ENCODE measurements at places on chromosomes 2 and 18. TPM values are rescaled to one million over a fixed set of nuclear protein-coding genes. Genes with fewer than 3 reads are reported as not detected.

DNA sequence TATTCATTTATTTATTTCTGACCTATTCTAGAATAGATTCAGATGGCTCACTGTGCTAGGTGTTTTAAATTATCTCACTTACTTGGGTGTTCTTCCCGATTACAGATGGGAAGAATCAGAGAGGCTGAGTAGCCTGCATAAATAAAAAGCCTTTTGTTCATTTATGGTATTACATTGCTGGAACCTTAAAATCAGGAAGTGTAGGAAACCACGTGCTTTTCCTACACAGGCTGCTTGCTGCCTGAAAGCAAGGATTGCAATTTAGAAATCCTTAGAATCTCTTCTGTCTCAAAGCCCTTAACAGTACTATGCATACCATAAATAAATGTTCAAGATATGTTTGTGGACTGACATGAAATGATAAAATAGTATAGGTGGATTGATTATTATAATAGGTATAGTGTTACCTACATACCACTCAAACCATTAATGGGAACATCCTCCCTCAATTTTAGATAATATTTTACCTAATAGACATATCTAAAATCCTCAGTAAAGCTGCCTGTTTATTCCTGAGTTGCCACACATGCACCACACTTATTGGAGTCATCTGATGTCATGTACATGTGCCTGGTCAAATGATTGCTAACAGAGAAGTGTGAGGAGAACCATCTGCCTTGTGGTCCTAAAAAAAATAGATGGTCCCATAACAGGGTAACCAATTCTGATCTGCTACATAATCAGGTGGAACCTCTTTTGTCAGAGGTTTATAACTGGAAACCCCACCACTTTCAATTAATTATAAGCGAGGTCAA, 73.5 kb upstream of the C2orf15 start:
- no peak for DNase-seq

BOLA3 gene
- 20.2 TPM for total RNA-seq

MAPRE3 gene
- 3.2 TPM for total RNA-seq

DNA sequence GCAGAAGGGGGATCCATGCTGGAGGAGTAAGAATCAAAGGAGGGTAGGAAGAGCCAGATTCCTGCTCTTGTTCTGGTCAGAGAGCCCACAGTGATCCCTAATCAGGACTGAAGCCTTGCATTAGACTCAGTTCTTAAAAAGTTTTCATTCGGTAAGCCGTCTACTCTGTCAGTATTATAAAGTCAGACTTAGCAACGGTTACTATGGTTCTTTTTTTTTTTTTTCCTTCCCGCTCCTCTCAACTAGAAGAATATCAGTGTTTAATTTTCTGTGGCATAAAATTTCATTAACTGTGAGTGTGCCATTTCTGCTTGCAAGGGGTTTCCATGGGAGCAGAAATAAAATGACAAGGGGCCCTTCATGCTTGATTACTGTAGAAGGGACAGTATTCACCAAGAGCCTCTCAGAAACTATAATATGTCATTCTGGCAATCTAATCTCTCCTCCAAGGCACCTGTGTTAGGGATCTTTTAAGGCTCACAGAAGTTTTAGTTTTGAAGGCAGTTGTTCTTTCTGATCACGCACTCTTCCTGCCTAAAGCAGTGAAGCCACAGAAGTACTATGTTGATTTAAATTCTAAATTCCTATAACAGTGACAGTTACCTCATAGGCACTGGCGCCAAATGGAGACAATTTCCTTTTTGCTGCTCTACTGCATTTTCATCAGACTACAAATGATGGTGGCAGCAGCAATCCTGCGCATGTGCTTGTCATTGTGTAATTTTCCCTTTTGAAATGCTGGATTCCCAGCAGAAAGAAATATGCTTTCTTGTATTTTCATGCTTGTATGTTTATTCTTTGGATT, 57.0 kb downstream of the OSBPL6 start:
- DNase-seq, result no peak

- no peak for DNase-seq
Observed at GRCh38 chr18:40782453-40783130, 1172.4 kb upstream of the PIK3C3 start.

DNA sequence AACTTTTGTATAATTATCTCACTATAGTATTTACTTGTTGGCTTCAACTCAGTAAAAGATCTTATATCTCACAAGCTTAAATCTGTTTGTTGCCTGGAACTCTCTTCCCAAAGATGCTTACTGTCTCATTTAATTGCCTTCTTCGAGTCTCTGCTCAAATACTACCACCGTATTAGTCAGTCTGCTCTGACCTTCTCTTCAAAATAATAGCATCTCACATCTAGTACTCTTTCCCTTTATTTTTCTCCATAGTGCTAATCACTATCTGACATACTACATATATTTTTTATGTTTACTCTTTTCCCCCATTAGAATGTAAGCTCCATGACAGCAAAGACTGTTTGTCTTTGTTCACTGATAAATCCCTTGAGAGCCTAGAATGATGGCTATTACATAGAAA, 10.6 kb upstream of the MPP4 start:
- no peak for DNase-seq

DNA sequence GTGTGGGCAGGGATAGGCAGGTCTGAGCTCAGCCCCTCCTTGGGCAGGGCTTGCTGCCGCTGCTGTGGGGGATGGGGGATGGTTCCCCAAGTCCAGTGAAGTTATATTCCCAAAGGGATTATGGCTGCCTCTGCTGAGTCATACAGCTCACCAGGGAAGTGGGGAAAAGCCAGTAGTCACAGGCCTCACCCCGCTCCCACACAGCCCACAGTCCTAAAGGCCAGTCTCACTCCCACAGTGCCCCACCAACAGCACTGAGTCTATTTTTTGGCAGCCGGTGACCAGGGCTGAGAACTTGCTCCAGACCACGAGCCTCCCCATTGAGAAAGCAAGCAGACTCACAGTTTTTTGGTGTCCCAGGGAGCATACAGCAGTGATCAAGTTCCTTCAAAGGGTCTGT, 173.3 kb downstream of the OSR1 start:
- no peak for DNase-seq

WDSUB1 gene
- 17.6 TPM for total RNA-seq

IL36B gene
- total RNA-seq, result not detected

LYPD6B gene
- 15.2 TPM for total RNA-seq

- DNase-seq, result no peak
Observed at GRCh38 chr18:74513149-74513882, 17.2 kb downstream of the CNDP2 start.

GRCh38 chr18:28114472-28114871, 62.5 kb downstream of the CDH2 start:
- DNase-seq, result no peak

DNA sequence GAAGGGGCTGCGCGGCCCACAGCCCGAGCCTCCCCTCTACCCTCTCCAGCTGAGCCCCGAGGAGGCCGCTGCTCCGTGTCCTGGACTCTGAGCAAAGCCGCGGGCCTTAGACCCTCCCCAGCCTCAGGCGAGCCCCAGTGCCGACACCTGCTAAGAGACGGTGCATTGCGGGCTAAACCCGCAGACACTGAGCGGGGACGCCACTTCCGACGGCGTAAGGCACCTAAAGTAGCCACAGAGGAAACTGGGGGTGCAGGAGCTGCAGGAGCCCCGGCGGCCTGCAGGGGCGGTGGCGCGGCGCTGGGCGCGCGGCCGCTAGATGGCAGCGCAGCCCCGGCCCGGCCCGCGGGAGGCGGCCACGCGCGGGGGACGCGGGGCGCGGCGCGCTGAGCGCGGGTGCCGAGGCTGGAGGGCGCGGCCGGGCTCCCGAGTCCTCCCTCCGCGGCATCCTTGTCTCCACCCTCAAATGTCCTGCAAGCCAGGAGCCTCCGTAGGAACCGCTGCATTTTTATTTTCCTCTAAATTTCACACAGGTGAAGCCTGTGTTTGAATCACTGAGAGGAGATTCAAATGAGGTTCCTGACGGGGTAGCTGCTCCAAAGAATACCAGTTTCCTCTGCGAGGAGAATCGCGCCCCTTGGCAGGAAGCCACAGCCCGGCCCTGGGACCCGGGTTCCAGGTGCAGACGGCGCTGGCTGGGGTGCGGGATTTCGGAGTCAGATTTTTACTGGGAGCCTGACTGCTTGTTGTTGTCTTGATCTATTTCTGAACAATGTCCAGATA, 650.5 kb downstream of the GALR1 start:
- no peak for DNase-seq

DNA sequence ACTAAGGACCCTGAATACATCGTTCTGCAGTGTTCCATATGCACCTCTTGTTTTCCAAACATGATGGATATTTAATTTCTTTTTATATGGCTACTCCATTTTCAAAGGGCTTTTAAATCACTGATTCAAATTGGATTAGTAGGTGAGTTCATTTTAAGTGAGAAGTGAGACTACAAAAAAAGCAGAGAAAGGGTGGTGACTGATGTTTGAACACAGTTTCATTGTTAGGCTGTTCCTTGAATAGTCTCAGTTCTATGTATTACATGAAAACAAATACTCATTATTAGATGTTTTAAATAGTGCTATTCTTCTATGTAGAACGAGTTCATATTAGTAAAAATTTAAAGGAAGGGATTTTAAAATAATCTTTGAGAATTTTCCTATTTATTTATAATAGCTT, 72.7 kb upstream of the STON1 start:
- DNase-seq, result no peak

IL36A gene
- not detected for total RNA-seq

GPATCH11 gene
- total RNA-seq, result 10.5 TPM

GRCh38 chr2:128535953-128536352, 217.3 kb upstream of the HS6ST1 start:
- no peak for DNase-seq

DNA sequence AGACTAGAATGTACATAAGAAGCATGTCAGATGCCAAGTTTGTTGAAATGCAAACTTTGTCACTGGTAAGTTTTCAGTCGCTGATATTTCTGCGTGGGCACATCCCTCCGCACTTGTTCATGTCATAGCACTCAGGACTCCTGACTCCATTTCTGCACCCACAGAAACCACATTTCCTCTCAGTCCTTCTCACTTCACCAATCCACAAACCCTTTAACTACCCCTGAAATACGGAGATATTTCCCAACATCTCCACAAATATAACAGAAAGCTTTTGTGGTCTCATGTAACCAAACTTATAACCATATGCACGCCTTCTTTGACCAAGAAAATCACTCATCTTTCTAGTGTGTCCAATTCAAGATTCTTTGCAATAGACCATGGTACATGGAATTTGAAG, 276.9 kb upstream of the ERBB4 start:
- DNase-seq, result no peak

CPO gene
- total RNA-seq, result 0.53 TPM

DNA sequence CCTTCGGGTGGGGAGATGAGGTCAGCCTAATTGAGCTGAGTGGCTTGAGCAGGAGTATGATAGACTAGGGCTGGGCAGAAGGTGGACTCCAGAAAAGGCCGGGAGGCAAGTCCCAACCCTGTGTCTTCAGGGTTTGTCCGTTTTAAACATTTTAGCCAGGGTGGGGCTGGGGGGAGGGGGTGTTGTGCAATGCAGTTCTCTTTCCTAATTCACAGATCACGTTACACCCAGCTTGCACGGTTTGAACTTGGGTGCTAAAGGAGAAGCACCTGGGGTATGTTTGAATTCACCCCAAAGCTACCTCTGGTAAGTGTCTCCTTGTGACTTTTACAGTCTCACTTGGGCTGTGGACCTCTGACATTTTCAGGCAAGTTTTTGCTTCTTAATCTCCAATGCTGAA, 233.3 kb downstream of the AGAP1 start:
- no peak for DNase-seq

DNA sequence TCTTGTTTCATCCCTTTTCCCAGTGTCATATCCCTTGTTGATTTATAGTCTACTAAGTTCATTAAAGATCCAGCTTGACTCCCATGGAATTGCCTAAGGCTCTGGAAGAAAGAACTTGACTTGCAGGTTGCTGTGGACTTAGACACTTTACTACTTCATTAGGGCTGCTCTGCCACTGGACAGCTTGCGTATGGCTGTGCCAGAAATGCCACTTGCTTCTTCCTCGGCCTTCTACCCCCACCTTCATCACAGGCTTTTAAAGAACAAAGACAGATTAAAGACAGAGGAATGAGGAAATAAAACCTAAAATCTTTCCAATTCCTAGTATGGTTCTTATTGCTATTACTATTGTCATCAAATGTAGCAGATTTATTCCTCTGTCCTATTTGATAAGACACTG, 591.7 kb downstream of the BCL11A start:
- DNase-seq, result no peak

GRCh38 chr18:23380001-23380550, 73.0 kb upstream of the RIOK3 start:
- no peak for DNase-seq

DNA sequence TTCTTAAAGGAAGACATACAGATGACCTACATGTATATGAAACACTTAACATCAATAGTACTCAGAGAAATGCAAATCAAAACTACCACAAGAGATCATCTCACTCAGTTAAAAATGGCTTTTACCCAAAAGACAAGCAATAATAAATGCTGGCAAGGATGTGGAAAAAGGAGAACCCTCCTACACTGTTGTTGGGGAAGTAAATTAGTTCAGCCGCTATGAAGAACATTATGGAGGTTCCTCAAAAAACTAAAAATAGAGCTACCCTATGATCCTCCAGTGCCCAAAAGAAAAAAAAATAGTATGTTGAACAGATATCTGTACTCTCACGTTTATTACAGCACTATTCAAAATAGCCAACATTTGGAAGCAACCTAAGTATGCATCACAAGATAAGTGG, 1579.4 kb upstream of the TMEFF2 start:
- no peak for DNase-seq

FOXD4L1 gene
- not detected for total RNA-seq

DNA sequence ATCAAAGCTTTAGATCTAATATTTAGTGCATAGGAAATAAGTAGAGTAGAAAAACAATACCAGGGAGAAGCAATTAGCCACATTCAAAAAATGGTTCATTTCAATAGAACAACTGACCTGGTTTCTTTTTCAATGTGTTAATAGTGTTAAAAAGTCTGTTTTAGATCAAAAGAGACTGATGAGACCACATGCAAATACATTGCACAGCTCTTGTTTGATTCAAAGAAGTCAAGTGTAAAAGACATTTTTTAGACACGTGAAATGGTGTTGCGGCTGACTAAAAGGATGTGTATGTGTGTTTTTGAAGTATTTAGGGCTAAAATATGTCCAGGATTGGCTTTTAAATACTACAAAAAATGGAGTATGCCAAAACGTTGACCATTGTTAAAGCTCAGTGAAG, 1.2 kb upstream of the AOX1 start:
- DNase-seq, result no peak

- no peak for DNase-seq
Observed at GRCh38 chr2:202671317-202672035, 36.7 kb downstream of the FAM117B start.

GRCh38 chr2:137117385-137117784, 352.0 kb downstream of the THSD7B start:
- DNase-seq, result no peak

DNA sequence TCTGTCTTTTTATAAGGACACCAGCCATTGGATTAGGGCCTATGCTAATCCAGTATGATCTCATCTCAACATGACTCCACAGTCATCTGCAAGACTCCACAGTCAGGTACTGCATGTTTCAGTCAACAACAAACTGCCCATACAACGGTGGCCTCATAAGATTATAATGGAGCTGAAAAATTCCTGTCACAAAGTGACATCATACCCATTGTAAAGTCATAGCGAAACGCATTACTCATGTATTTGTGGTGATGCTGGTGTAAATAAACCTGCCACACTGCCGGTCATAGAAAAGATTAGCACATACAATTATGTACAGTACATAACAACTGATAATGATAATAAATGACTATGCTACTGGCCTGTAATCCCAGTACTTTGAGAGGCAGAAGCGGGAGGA, 102.2 kb downstream of the TEX51 start:
- no peak for DNase-seq

Data from urinary bladder (tissue), 4 donors.